GM13977 (cell line): ENCODE measurements at places on chromosomes 5 and 9.

DNA sequence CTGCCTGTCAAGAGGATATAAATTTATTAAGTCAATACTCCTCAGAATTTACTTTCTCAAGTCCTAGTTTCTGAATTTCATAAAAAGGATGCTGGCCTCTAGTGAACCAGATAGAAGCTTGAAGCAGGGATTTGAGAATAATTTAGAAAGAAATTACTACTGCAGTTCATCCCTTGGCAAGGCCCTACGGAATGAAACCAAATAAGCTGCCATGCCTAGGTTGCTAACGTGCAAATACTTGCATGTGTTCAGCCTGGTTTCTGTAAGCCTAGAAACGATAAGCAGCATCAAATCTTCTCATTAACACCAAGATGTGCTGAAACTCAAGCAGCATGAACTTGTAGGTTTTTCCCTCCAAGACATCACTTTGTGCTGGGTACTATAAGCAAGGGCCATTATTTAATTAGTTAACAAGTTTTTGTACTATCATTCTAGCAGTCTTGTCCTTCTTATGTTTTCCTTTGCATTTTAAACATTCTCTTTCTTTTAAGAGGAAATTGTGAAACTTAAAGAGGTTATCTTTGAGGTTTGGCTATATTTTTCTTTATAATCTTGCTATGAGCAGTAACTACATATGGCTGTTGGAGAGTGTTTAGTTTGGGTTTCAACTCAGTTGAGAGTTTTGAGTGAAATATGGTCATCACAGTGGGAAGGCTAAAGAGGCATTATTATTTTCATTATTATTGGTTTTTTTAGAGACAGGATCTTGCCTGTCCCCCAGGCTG is 71.8 kb downstream of the ADAMTSL1 start:
- DNase-seq, result no peak

DNA sequence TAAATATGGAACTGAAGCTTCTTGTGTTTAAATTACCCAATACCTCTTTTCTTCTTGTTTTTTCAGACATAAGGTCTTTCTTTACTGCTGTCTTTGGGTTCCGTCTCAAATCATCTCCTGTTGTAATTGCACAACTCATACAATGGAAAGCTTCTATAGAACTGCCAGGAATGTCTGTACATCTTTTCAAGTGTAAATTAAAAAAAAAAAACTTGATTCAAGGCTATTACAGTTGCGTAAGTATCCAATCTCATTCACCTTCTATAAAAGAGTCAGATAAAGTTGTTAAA is 243.5 kb downstream of the ICE1 start:
- no peak for DNase-seq

- DNase-seq, result no peak
Measured at GRCh38 chr9:20016611-20017010, 227.8 kb upstream of the SLC24A2 start.

- no peak for DNase-seq
Measured at GRCh38 chr5:94544031-94544650, 74.3 kb downstream of the KIAA0825 start.

- no peak for DNase-seq
Measured at GRCh38 chr5:133427121-133427777, 185.1 kb downstream of the FSTL4 start.

DNA sequence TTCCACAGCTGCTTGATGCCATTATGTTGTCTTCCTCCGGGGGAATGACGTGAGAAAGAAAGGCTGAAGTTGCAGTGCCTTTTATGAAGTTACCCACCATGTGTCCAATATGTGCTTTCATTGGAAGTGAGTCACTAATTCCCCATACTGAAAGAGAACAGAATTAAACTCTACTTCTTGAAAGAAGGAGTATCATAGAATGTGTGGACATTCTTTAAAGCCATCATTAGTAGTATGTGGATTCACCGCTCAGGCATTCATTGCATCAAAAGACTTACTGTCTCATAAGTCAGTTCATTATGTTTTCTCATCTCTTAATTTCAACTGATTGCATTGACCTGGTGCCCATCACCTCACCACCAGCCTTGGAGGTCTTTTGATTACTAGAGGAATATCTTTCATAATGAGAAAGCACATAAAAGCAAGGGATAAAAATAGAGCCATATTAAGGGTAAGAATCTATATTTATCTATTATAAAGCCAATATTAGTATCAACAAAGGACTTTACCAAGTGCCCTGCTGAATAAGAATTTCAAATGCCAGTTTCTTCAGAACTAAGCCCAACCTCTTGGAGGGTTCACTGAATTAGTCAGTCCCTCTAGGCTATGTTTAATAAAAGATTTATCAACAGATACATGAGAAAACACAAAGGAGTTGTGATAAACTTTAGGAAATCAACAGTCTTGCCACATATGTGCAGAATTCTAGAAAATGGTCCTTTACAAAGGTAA is 516.1 kb downstream of the NTRK2 start:
- DNase-seq, result no peak

GRCh38 chr9:129494113-129494789 is 126.7 kb downstream of the C9orf50 start:
- DNase-seq, result no peak

- no peak for DNase-seq
Measured at GRCh38 chr5:78527054-78527859, 121.3 kb downstream of the LHFPL2 start.

GRCh38 chr9:38299856-38300255 is 92.6 kb upstream of the ALDH1B1 start:
- no peak for DNase-seq

GRCh38 chr9:19199012-19199411 is 31.5 kb upstream of the DENND4C start:
- DNase-seq, result no peak

GRCh38 chr9:129415942-129416651 is 204.8 kb downstream of the C9orf50 start:
- DNase-seq, result no peak

DNA sequence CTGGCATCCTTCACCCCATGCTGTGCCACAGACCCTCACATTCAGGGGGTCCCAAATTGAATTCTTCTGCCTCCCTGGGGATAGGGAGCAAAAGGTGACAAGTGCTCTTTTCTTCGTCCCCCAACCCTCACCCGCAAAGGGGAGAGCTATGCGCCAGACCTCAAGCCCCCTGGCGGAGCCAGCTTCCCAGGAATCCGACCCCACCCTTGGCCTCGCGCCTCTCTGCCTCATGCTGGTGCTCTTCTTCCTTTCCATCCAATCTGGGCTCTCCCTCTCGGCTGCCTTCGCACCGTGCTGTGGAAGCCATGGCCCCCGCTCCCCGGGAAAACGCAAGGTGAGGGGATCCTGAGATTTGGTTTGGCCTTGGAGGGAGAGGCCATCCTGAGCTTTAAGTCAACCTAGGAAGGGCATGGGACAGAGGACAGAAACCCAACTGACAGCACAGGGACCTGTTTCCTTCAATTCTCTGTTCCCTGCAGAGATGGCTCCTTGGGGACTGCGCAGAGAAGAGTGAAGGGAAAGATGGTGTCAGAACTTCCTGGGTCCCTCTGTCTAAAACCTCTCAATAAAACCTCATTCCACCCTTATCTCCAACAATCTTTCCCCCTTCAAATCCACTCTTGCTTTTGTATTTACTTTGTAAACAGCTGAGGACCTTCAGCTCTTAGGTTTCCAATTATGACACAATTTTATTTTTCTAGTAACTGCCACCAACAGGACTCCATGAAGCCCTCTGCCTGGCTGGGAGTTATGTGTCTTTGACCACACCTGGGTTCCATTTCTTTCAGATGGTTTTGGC is 36.3 kb upstream of the CRB2 start:
- DNase-seq, result no peak

GRCh38 chr5:127320032-127320965 is 29.7 kb downstream of the MEGF10 start:
- DNase-seq, result no peak

- DNase-seq, result no peak
Measured at GRCh38 chr9:105308461-105309341, 64.2 kb downstream of the SLC44A1 start.

GRCh38 chr9:89942643-89943042 is 337.8 kb downstream of the GADD45G start:
- DNase-seq, result no peak

DNA sequence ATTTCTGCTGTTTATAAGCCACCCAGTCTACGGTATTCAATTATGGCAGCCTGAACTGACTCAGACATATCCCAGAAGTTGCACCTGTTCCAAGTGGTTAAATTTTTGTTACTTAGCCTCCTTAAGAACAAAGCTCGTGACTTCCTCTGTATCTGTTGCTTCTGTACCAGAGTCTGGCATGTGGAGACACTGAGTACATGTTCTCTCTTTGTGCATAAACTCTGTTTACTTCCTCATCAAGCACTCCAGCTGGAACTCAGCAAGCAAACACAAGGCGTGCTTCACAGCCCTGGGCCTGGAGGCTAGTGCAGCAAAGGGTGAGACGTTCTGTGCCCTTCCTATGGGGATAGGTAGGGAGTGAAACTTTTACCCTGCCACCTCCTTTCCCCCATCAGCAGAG is 19.0 kb downstream of the C9orf152 start:
- DNase-seq, result no peak

DNA sequence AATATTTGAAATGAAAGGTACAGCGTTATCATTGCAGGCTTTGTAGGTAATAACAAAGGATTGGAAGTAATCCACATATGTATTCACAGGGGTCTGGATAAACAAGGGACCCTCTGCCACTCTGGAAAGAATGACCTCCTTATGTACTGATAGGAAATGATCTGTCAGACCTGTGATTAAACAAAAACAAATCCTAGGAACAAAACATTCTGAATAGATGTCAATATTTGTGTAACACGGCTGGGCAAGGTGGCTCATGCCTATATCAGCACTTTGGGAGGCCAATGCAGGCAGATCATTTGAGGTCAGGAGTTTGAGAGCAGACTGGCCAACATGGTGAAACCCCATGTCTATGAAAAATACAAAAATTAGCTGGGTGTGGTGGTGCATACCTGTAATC is 42.3 kb downstream of the NSUN2 start:
- DNase-seq, result no peak

- DNase-seq, result no peak
Measured at GRCh38 chr9:105296877-105297287, 52.4 kb downstream of the SLC44A1 start.

GRCh38 chr5:139376364-139376763 is 6.7 kb downstream of the SLC23A1 start:
- no peak for DNase-seq

- no peak for DNase-seq
Measured at GRCh38 chr5:67672636-67673035, 476.0 kb upstream of the CD180 start.

DNA sequence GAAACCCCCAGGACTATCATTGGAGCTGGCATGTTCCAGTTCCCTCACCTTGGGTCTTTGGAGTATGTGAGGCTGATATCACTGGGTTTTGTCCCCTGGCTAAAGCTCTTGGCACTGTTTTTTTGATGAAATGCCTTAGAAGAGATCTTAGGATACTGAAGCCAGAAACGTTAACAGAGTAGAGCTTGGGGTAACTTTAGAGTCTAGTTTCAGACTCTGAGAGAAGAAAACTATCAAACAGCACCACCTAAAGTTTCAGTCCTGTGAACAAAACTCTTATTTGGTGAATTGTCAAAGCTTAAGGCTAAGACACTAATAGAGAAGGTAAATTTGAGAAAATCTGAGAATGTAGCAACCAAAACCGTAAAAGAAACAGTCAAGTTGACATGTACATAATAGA is 111.7 kb upstream of the PUM3 start:
- no peak for DNase-seq

GRCh38 chr5:40746703-40747102 is 9.1 kb downstream of the TTC33 start:
- no peak for DNase-seq

GRCh38 chr5:73311291-73312110 is 137.1 kb downstream of the FOXD1 start:
- DNase-seq, result no peak

DNA sequence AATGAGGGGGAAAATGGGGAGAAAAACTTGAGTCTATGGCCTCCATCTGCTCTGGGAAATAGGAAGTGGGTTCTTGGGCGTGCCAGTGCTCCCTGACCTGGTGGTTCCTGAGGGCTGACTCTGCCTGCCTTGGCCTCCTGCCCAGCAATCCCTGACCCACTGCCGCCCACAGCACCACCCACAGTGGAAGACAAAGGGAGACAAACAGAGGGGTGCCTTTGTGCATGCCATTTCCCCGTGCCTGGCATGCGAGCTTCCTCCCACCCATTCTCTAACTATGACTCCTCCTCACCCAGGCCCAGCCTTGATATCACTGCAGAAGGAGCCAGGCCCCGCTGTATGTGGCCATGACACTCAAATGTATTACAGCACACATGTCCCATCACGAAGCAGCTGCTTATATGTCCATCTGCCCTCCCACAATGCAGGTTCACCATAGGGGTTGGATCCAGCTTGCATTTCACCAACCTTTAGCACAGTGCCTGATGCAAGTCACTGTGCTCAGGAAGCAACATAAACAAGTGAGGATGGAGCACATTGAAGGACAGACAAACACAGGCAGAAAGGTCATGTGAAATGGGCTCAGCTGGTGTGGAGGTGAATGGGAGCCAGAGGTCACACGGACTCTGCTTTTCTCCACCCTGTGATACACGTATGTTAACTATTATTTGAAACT is 84.4 kb downstream of the ADRB2 start:
- no peak for DNase-seq

DNA sequence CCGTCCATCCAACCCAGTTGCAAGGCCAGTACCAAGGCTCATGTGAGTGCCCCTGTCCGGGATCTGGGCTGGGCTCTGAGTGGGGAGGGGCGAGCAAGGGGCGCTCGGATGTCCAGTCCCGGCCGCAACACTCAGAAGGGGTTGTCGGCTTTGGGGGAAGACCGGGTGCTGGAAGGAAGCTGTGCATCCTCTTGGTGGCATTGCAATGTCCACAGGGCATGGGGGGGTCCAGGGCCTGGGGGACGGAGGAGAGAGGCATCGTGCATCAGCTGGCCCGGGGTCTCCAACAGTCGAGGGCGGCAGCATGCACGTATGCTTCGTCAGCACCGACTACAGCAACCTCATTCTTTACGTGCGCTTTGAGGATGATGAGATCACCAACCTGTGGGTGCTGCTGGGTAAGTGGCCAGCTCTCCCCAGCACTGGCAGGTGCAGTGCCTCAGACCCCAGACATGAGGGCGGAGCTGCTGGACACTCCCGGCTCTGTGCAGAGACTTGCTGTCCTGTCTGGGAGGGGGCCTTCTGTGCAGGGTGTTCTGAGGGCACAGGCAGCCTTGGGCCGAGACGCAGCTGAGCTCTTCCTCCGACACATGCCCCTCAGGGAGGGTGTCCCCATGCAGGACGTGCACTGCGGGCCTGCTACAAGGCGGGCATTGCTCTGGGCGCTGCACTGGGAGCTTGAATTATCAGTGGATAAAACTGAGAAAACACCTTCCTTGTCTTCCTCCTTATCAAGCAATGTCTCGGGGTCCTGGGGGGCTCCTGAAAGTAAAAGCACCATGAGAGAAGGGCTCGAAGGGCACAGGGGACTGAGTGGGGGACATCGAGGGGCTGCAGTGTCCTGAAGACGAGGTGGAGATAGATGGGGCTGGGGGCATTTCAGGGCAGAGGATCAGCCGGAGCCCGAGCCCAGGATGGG is 22.5 kb downstream of the GLT6D1 start:
- DNase-seq, result no peak

- DNase-seq, result no peak
Measured at GRCh38 chr5:81552852-81553566, 159.1 kb upstream of the ACOT12 start.

GRCh38 chr5:146081556-146081955 is 23.8 kb downstream of the PLAC8L1 start:
- DNase-seq, result no peak
